Germinal center (tissue), 1 donor: ENCODE measurements at places on chromosomes 2 and 18.

DNA sequence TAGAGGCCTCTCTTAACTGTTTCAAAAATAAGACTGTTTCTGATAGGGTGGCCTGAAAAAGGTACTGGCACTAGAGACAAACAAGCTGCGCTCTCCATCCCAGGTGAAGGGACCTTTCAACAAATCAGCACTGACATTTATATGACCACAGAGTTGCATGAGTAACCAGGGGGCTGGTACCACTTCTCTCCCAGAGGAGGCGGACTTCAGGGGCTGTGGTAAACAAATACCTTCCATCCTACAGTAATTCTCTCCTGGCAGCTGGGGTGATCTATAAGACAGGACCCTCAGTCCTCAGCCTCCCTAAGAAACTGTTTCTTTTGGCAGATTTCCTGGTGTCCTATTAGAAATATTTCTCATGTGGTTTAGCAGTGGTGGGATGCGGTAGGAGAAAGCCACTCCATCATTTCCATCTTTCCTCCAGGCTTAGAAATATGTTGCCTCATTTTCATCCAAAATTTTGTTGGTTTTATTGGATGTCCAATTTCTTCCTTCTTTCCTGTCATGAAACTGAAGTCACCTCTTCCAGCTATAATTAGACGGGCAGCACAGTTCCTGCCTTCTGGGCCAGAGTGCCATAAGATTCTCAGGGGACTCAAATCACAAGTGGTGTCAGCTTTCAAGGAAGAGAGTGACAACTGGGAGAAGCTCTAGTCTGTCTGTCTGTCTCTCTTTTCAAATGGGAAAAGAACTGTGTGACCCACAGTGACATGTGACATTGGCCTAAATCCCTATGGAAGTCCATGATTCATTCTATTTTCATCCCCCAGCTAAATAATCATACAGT is 96.4 kb downstream of the CYRIA start:
- DNase-seq, result no peak

- DNase-seq, result no peak
Measured at GRCh38 chr2:6876309-6876708, 1.3 kb upstream of the RSAD2 start.

DNA sequence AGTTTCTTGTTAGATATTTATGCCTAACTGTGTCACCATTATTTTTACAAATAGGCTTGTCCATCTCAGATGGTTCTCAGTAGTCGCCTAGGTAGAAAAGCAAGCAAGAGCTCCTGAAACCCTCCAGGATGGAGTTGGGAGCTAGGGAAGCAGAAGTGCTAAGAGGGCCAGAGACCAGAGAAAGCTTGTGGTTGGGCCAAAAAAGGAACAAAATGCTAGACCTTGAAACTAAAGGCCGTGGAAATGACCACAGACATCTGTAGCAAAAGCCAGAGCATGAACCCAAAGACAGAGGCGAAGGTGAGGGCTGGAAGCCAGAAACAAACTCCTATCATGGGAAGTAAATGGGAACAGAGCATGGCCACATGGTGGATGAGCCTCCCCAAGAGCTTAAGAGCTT is 29.9 kb upstream of the RMDN2 start:
- no peak for DNase-seq

GRCh38 chr2:235500110-235500760 is 6.4 kb downstream of the AGAP1 start:
- no peak for DNase-seq

DNA sequence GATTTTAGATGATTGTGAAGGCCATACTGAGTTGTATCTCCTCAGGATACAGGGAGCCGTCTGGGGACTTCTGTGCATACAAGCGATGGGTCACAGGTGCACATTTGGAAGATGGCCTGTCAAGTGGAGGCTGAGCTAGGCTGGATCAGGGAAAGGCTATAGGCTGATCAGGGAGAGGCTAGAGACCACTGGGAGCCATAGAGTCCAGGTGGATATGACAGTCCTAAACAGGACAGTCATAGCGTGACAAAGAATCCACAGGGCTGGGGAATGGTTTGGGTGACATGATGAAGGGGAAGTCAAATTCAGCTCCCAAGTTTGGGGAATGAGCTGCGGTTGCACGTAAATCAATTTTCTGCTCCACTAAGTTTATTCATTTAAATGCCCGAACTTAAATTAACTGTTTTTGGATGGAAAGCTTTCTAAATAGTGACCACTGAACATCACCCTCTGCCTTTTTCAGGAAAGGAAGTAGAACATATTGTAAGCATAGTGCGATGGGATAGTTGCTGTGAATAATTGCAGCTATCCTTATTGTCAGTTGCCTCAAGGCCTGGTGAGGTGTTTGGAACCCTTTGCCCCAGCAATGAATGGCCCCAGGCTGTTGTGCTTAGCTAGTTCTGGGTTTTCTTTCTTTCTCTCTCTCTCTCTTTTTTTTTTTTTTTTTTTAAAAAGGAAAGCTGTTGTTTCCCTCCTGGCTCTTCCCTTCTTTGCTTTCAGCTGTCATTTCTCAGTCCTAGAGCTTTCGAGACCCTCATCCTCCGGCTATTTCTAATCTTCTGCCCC is 50.5 kb downstream of the KLHL29 start:
- DNase-seq, result no peak

DNA sequence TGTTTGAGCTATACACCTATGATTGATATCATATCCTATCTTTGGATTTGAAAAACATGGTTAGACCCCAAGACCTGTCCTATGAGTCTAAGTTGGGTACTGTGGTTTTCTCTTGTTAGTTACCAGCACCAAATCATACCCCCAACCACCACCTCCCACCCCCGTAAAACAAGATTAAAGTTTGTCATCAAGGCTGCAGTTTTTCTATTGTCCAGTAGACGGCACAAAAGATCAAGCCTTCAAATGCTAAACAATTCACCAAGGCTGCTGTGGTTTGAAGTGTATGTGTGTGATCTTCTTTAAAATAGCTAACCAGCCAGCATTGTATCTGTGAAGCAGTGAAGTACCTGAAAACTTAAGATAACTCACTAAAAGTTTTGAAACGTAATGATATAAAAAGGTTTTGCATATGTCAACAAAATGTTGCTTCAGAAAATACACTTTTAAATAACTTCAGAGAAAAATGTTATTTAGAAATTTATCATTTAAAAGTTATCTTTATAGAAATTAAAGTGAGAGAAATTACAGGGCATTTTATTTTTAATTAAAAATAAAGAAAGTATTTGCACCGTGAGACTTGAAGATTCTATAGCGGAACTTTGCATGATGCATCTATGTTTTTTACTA is 5.8 kb upstream of the MEIS1 start:
- no peak for DNase-seq

DNA sequence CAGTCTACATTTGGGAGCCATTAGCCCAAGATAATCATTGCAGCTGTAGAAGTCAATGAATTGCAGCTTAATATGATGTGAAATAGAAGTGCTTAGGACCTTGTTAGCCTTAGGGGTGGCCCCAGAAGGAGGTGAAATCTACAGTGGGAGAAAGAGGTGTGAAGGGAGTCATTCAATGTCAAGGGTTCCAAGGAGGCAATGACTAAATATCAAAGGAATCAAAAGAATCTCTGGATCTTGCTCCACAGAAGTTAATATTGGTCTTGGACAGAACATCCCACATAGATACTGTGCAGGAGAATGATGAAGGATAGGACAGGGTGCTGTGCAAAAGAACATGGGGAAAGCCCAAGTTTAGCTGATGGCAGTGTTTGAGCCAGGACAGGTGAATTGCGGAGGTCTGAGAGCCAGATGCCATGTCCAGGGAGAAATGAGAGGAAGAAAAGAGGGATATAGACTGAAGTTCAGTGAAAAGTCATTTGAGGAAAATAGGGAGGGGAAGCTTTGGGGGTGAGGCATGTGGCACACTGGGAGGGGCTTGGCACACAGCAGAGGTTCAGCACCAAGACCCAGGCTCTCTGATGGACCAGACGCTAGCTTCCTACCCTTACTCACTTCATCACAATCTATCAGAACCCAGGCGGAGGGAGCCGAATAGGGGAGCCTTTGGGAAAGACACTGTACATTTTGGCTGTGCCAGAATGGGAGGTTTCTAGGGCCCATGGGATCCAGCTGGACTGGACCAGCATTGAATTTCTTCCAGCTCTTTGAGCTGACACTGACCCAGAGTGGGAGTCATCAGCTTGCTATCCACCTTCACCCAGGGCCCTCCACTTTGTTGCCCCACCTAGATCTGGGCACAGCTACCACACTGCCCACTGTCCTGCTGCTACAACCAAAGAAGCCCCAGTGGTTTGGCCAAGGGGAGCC is 2.2 kb downstream of the IL1F10 start:
- no peak for DNase-seq

DNA sequence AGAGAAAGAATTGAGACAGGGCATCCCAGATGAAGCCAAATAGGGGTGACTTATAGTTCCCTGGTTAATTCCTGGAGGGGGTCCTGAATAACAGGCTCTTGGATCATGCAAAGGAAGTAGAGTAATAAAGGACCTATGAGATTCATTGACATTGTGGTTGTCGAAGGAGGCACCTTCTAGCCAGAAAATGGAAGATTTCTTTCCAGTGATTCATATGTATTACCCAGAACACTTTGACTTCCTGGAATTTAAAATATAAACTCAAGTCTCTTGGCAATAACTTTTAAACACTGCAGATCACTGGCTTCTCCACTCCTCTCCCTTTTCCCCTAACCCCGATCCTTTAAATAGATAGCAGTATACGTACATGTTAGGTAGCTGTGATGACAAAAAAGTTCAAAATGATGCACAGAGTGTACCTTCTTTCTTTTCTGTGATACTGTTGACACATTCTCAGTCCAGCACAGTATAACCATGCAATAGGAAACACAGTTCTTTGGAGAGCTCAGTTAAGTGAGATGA is 211.8 kb downstream of the LTBP1 start:
- no peak for DNase-seq

- DNase-seq, result no peak
Measured at GRCh38 chr2:234596696-234597575, 100.1 kb upstream of the ARL4C start.

DNA sequence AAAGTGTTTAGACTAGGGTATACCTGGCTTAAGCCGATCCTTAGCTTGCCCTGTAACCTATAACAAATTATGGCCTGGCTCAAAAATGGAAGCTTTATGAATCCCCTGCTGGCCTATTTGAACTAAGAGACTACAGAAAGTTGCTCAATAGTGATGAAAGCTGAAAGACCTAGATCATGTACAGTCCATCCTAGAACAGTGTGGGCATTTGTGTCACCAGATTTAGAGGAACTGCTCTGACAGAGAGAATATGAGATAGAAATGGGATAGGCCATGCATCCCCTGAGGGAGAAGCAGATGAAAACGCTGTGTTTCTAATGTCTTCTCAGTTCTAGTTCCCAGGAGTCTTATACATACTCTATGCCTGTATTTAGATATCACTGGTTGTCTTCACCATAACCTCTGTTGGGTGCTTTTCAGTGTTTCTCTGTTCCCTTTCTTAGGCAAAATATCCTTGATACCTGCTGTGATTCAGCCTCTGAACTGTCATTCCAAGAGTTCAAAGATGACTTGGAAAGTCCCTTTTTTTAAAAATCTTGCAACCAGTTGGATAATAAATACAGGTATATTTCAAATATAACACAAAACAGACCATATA is 246.9 kb upstream of the SLC39A10 start:
- no peak for DNase-seq
